ENCODE measurements at places on chromosomes 7 and 10. TPM values are rescaled to one million over a fixed set of nuclear protein-coding genes. Genes with fewer than 3 reads are reported as not detected.

DNA sequence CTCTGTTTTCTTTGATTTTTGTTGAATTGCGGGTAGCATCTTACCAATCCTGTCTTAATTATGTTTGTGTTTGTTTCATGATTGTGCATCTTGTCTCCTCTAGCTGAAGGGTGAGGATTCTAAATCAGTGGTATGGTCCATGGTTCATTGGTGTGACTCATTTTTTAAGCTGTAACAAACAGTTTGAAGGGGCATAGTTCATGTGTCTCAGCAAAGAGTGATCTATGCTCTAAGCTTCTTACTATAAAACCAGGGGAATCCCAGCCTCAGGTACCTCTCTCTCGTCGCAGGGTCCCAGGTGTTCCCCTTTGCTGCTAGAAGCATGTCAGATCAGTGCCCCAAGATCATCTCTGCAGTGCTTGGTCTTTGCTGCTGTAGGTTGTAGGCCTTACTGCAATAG is 100.1 kb downstream of the OTUD1 start:
- no peaks in the 10 kb centered on the region for H3K4me1 ChIP-seq
- no peak overlapping the region for H3K4me3 ChIP-seq
- H3K27ac ChIP-seq, result no peak overlapping the region

- no peaks in the 10 kb centered on the region for H3K36me3 ChIP-seq
- no peak overlapping the region for H3K4me3 ChIP-seq
- no peak overlapping the region for H3K27ac ChIP-seq
- no peak for DNase-seq
- no peaks in the 10 kb centered on the region for H3K4me1 ChIP-seq
These were observed 7.2 kb upstream of the SRI start for GRCh38 chr7:88226886-88227516.

The LRRD1 gene
- not detected for total RNA-seq

GRCh38 chr10:89783406-89783805 is 82.0 kb downstream of the KIF20B start:
- H3K4me3 ChIP-seq, result no peak overlapping the region
- H3K27ac ChIP-seq, result no peak overlapping the region

DNA sequence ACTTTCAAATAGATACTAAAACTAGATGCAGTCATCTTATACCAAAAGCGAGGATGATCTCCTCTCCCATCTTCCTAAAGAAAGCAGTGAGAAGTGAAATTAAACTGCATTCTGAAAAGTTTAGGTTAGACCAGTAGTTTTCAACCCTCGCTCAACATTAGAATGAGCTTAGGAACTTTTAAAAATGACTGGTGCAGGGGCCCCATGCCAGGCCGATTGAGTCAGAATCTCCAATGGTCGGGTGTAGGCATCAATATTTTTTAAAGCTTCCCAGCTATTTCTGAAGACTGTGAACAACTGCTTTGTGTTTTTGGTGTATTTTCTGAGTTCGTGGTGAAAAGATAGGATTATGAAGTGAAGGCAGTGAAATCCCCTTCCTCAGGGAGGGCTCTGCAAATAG is 146.0 kb downstream of the VTI1A start:
- H3K27ac ChIP-seq, result no peak overlapping the region
- no peaks in the 10 kb centered on the region for H3K27me3 ChIP-seq
- H3K36me3 ChIP-seq, result no peaks in the 10 kb centered on the region

The TFEC gene
- total RNA-seq, result 2.5 TPM

DNA sequence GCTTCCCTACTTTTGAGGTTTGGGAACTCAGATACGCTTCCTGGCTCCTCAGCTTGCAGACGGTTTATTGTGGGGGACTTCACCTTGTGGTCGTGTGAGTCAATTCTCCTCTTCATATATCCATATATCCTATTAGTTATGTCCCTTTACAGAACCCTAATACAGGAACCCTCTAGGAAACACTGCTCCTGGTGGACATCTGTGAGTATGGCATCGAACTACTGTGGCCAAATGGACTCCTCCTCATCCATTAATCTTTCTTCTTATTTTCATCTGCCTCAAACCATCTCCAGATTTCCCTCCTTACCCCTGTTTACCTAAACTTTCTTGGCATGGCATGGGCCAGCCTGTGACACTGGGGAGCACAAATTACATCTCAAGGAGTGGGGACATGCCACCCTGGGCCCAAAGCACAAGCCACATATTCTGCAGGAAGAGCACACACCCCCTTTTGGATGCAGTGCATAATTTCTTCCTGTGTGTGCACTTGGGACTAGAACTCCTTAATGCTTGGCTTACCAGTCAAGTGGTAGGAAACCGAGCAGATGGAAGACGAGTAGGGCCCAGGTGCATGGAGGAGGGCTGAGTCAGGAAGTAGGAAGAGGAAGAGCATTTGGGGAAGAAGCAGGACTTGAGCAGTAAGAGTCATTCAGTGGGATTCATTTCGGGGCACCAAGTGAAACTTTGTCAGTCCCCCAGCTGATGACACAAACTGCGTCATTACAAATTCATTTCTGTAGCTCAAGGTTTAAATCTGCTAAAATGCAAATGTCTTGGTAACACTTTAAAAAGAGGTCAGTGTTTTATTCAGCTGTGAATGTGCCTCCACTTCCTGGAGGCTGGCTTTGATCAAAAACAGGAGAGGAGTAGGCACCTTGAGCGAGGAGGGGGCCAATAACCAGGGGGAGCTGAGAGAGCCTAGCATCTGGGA is 80.8 kb upstream of the PLXNA4 start:
- peak; percentile 9 for DNase-seq
- H3K4me3 ChIP-seq, result no peak overlapping the region
- no peak overlapping the region for H3K27ac ChIP-seq
- peaks cover 7% of the 10 kb centered on the region for H3K4me1 ChIP-seq

The AGAP6 gene
- 11.5 TPM for total RNA-seq

GRCh38 chr10:49334964-49335363 is 36.0 kb downstream of the C10orf71 start:
- H3K27ac ChIP-seq, result no peak overlapping the region
- H3K27me3 ChIP-seq, result no peaks in the 10 kb centered on the region
- H3K36me3 ChIP-seq, result no peaks in the 10 kb centered on the region
- no peaks in the 10 kb centered on the region for H3K4me1 ChIP-seq
- no peak overlapping the region for H3K4me3 ChIP-seq
- no peak for DNase-seq

DNA sequence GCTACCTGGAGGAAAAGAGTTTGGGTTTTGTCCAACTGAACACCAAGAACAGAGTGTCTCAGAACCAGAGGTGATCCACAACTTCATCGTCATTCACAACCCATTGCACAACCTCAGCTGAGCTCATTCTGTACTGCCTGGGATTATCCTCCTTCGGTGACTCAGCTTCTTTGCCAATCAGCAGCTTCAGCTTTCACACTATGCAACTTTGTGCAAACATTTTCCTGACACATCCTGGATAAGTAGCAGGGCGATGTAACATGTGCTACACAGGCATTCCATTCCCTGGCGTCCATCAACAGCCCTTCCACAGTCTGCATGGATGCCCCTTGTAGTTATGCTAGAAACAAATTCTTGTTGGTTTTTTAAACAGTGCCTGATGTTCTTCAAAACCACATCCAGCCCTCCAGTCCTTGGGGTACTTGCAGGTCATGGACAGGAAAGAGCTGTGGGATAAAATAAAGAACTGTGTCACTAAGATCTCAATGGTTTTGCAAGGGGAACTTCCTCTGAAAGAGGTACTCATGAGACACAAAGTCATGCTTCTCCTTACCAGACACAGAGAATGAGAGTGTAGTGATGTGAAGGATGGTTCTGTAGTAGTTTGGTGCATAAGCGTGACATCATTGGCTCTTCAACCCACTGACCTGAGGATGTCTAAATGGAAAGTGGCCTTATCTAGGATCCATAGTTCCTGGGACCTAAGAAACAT is 478.5 kb downstream of the KIF20B start:
- no peak for DNase-seq
- no peaks in the 10 kb centered on the region for H3K4me1 ChIP-seq
- no peak overlapping the region for H3K4me3 ChIP-seq
- H3K27me3 ChIP-seq, result no peaks in the 10 kb centered on the region

The IQUB gene
- 11.7 TPM for total RNA-seq

DNA sequence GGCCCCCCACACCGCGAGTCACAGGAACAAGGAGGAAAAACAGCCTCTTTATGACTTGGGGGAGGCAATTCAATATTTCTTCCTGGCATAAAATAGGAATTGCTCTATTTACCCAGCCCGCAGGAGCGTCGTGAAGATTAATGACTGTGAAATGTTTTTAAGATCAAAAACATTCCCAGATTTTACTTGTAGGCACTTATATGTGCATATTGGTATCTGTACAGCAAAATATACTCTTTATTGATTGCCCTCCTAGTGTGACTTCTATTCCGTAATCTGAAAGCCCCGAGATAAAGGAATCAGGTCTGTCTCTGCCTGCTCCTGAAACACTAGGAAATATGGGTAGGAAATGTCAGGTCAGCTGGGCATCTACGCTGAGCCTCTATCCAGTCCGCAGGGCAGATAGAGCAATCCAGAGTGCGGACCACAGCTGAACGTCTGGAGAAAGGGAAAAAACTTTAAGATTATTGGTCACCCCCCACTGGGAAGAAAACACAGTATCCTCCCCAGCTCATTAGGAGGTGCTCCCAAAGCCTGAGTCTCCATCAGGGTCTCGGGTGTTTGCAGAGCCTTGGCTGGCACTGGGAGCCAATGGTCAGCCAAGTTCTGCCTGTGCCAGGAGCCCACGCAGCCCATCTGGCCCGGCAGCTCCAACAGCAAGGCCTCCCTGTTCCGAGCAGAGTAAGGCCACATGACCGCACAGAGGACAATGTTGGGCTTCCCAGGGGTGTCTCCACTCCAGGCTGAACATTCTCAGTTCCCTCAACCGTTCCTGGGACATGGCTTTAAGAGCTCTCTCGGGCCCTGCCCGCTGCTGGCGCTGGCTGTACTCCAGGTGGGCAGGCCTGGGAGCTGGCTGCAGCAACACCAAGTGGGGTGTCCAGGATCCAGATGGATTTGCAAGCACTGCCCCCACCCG is 7.7 kb downstream of the CTBP2 start:
- no peaks in the 10 kb centered on the region for H3K27me3 ChIP-seq
- H3K4me1 ChIP-seq, result peaks cover 98% of the 10 kb centered on the region
- no peak overlapping the region for H3K4me3 ChIP-seq
- H3K27ac ChIP-seq, result peak overlapping the region; percentile 95

GRCh38 chr10:69459101-69459790 is 8.0 kb downstream of the TSPAN15 start:
- H3K4me3 ChIP-seq, result no peak overlapping the region
- H3K4me1 ChIP-seq, result peaks cover 25% of the 10 kb centered on the region
- no peaks in the 10 kb centered on the region for H3K27me3 ChIP-seq
- H3K27ac ChIP-seq, result no peak overlapping the region

DNA sequence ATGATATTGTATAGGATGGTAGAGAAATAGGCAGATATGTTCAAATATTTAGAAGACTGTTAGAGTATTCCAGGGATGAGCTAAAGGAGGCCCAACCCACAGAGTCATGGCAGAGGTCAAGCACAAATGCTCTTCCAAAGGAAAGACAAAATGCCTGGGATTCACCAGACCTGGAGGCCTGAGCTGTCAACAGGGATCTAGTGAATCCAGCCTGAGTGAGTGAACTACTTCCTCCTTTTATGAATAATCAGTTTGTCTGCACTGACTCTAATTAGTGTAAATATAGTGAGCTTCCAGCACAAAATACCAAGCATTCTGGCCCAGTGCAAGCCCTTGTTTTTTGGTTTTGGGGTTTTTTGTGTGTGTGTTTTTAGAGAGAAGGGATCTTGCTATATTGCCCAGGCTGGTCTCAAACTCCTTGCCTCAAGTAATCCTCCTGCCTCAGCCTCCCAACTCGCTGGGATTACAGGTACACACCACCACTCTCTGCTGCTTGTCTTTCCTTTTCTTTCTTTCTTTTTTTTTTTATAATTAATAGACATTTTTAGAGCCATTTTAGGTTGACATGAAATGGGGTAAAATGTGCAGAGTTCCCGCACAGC is 244.4 kb downstream of the SKIDA1 start:
- DNase-seq, result no peak
- H3K4me1 ChIP-seq, result no peaks in the 10 kb centered on the region
- no peaks in the 10 kb centered on the region for H3K27me3 ChIP-seq
- no peak overlapping the region for H3K27ac ChIP-seq
- no peak overlapping the region for H3K4me3 ChIP-seq
- H3K36me3 ChIP-seq, result no peaks in the 10 kb centered on the region
